ENCODE measurements at places on chromosomes 2 and 18. TPM values are rescaled to one million over a fixed set of nuclear protein-coding genes. Genes with fewer than 3 reads are reported as not detected.

DNA sequence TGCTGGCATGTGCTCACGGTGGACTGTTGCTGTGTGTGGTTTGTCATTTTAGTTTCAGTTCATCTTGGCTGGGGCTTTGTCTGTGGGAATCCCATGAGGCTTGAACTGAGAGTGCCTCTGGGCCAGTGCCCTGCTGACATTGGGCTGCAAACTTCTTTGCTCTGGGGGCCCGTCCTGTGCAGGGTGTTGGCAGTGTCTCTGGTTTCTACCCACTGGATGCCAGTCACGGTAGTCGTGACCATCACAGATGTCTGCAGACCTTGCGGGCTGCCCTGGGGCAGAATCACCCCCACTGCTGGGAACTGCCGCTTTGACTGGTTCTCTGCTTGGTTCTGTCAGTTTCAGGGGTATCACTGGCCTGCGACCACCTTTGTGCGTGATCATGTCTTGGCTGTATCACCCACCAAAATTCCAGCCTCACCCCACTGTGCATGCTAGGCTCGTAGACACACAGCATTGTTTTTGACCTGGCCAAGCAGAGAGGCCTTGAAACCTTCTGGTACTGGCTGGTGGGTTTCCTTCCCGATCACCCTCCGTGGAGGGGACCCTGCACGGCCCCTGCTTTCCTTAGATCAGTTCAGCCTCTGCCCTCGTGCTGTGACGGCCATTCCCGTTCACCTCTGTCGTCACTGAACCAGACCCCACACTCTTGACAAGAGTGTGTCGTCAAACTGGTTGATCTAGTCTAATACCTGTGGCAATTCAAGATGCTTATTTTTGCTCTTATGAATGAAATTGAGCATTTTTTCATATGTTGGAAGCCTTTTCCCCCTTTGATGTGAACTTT lies 57.6 kb downstream of the KCNG2 start:
- DNase-seq: no peak

GRCh38 chr2:216700088-216700567 lies 4.8 kb upstream of the IGFBP5 start:
- no peak for DNase-seq

GRCh38 chr18:75407468-75408437 lies 19.8 kb downstream of the SMIM21 start:
- no peak for DNase-seq

DNA sequence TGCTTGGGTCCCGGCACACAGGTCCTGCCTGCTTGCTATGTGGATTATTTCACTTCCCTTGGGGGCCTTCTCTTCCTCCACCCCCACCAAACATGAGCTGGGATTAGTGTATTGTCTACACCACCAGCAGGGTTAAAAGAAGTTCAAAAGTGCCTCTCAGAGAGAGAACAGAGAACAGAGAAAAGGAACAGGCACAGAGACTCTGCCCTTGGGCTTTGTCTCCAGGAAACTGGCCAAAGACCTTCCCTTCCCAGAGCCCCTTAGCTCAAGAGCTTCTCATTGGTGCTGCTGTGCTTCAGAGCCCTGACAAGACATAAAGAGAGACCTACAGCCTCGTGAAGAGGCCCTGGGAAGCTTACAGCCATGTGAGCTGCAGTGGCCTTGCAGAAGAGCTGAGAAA lies 7.1 kb upstream of the FIGLA start:
- DNase-seq: no peak

GRCh38 chr2:241009601-241010530 lies 11.4 kb downstream of the SNED1 start:
- DNase-seq: peak; percentile 30

DNA sequence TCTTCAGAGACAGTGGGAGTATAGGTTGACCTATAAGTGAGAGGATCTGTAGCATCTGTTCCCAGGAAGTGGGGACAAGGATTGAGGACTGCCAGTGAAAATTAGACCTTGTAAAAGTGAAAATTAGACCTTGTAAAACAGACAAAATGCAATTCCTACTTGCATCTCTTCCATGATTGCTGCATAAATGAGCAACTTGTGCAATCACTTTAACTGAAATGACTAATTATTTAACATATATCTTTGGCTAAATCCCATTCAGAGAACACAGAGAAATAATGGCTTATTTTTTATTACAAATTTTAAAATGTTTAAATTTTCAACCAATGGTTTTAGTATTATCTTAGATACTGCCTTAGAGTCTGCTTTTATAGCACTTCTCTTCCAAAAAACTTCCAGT lies 67.2 kb upstream of the NABP1 start:
- no peak for DNase-seq

DNA sequence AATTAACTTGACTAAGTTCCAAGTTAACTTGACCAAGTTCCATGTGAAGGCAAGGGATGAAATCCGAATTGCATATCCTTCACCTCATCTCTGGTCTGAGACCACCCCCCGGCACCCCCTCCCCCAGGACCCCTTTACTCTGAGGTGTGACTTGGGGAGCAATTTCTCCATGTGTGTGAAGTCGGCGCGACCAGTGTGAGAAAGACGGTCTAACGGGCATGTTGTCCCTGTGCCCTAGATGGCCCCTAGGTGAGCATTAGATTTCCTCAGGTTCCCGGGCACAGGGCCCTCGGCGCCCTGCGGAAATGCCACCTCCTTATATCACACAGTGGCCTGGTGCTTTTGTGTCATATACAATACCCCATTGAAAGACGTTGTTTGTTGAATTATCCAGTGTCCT lies 137.1 kb downstream of the CTIF start:
- no peak for DNase-seq

GRCh38 chr2:213220967-213221603 lies 63.2 kb upstream of the SPAG16 start:
- DNase-seq: no peak

DNA sequence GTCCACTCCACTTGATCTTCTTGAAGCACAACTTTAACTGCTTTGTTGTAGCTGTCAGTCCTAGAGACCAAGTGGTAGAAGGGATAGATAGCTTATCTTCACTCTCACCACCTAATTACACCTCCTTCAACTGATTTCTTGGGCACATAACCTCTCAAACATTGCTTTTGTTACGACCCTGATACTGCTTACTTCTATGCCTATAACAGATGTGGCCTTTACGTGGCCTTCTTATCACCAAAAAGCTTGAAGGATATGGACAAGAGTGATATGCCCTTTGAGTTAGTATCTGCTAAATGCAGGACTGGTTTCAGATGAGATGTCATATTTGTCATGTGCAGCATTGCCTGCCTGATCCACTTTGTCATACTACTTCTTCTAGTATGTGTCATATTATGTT lies 847.2 kb downstream of the TDRD15 start:
- no peak for DNase-seq

DNA sequence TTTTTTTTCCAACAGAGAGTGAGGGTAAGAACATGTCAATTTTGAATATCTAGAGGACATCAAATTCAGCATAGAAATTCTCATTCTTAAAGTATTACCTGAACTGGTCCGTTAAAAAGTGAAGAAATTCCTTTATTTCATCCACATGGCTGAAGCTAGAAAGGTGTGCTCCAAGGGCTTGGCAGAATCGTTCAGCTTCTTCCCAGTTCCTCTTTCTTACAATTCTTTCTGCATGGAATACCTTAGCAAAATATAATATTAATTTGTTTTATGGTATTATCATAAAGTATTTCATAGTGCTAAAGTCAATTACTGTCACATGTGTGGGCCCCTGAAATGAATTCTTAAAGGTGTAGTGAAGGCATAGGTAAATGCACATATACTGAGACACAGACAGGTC lies 74.3 kb upstream of the CD302 start:
- DNase-seq: no peak

The RASGRP3 gene
- total RNA-seq: 4.6 TPM

DNA sequence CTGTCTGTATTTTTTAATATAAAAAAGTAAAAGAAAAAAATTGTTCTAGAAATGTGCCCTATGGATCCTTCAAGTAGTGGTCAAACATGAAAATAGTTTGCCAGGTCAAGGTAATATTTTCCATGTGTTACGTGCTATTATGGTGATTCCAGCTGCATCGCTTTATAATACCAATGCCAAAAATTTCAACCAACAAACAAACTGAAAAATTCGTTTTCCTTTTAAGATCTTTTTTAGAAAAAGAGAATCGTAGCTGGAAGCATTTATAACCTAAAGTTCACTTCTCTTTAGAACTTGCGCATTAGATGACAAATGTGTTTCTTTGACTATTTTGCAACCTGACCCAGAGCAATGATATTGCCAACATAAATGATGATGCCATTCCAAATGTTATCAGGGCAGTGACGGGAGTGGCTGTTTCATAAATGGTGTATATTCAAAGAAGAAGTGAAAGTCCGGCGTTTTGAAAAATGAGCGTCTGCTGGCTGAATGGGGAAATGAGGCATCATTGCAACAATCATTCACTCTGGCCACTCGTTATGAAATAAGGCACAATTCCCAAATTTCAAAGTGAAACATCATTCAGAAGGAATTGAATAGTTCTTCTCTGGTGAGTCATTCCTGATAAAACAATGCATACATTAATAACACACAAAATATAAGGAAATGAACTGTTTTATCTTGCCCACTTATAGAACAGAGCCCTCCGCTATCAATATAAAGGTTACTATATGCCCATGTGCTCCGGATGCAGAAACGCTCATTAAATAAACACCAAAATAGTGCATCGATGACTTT lies 297.4 kb downstream of the TGIF1 start:
- peak; percentile 31 for DNase-seq

The EVA1A gene
- not detected for total RNA-seq

GRCh38 chr2:205627085-205627484 lies 55.2 kb upstream of the NRP2 start:
- DNase-seq: no peak

DNA sequence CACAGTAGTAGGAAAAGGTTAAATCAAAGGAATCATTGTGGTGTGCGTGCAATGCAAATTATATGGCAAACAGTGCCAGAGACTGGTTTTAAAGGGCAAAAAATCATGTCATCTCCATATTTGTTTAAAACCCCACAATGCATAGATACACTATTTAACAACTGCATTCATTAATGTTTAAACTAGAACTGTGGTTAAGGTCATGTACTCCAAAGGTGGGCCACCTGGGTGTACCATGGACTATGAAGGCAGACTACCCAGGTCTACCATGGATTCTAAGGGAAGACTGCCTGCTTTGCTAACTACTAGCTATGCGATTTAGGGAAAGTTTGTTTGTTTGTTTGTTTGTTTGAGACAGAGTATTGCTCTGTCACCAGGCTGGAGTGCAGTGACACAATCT lies 356.3 kb downstream of the ZEB2 start:
- DNase-seq: no peak

- no peak for DNase-seq
Observed at GRCh38 chr2:222904557-222905258, 43.9 kb downstream of the ACSL3 start.
